ENCODE measurements at places on chromosomes 5 and 9. TPM values are rescaled to one million over a fixed set of nuclear protein-coding genes. Genes with fewer than 3 reads are reported as not detected.

Gene NDUFA8
- polyA plus RNA-seq: 94.5 TPM

GRCh38 chr5:87210076-87210475 is 57.6 kb upstream of the RASA1 start:
- DNase-seq: no peak

DNA sequence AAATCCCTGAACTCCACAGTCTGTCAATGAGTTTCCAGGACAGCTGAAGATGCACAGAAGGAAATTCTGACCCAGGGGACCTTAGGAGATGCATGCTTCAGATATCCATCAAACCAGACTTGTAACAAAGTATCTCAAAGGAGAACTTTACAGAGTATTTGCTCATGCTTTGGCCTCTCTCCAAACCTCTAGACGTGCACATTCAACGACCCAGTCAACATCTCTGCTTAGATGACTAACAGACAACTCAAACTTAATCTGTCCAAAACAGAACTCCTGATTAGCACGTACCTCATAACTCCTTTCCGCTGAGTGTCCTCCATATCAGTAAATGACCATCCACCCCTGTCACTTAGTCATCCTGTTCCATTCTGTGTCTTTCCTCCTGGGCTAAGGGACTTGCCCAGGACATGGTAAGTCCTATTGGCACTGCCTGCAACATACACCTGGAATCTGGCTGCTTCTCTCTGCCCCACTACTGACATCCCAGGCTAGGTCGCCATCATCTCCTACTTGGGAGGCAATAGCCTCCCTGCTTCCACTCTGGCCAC is 107.4 kb downstream of the LMNB1 start:
- no peak for DNase-seq

- no peak for DNase-seq
Measured at GRCh38 chr9:137278721-137279711, 1.5 kb downstream of the TOR4A start.

DNA sequence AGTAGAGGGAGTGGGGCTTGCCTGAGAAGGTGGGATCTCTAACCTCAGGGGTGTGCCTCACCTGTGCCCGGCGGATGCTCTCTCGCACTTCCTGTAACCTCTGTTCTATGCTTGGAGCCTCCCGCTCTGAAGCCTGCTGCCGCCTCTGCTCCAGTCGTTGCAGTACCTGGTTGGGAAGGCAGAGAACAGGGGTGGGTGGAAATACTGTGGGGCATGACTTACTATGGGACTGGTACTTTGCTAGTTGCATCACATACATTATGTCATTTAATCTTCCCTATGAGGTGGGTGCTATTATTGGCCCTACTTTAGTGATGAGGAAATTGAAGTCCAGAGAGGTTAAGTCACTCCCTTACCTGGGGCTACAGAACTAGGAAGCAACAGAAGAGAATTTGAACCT is 5.2 kb downstream of the FCHSD1 start:
- no peak for DNase-seq

GRCh38 chr5:131622633-131623032 is 12.4 kb downstream of the RAPGEF6 start:
- DNase-seq: no peak

- DNase-seq: no peak
Measured at GRCh38 chr5:33260098-33260497, 180.7 kb upstream of the TARS1 start.

Gene FOXD4
- not detected for polyA plus RNA-seq

Gene LCN9
- not detected for polyA plus RNA-seq

DNA sequence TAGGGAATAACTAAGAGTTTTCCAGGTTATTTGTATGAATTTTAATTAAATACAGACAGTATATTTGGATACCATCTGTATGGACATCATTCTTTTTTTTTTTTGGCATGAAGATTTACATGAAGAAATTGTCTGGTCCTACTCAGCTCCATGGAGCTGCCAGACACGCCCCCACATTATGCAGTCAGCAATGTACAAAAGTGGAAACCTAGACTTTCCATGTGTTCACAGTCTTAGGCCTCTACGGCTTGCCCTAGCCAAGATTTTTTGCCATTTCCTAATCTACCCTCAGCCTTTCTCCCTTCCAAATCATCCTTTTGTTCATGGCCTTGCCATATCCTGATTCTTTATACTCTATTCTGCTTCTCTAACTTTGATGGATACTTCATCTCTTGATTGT is 207.1 kb downstream of the SGCD start:
- DNase-seq: no peak
